Stimulated activated CD8-positive, alpha-beta memory T cell treated with anti-CD3 and anti-CD28 coated beads, Interleukin-4, amount 100 ng/mL, for 4 hours (primary cell): ENCODE measurements at places on chromosomes 4 and X.

DNA sequence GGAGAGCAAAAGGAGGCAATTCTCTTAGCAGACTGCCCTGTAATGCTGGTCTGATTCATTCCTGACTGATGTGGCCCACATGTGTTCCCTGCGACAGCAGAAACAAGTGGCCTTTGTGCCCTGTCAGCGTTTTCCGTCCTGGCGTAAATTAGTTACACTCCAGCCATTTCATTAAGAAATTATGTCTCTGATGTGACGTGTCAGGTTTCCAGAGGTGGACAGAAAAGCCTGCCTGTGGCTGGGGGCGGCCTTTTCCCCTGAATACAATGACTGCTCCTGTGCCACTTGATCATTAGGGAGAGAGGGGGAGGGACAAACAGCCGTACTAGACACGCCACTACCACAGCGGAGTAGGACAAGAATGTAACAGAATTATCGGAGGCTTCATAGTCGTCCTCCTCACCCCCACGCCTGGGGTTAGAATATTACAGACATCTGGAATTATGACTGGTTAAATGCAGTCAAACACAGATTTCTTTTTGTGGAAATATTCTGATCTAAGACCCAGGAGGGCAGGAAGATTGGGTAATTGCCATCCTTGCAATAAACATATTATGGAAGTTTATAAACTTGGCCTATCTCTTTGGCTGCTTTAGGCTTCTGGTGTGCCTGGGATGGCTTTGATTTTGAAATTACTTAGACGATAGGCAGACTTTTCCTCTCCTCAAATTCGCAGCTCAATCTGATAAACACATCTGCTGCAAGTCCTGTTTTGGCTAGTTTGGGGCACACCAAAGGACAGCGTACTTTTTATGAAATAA, 146.2 kb upstream of the BCOR start:
- no peak for DNase-seq

DNA sequence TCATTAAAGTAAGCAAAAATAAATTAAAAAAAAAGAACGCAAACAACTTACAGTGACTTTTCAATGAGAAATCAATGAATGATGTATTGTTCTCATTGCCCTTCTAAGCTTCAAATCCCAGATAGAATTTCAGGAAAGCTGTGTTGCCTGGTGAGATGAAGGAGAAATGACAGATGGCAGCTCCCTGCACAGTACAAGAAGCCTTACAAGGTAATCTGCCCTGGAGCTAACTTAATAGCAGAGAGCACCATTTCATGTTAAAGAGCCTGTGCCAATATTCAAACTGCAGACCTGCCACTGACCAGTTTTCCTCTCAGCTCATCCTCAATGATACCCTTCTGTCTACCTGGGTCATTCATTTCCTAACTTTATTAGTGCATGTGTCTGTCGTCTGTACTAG, 54.0 kb downstream of the GC start:
- DNase-seq: no peak

- DNase-seq: no peak
Observed at GRCh38 chr4:11814758-11815157, 386.1 kb upstream of the HS3ST1 start.

DNA sequence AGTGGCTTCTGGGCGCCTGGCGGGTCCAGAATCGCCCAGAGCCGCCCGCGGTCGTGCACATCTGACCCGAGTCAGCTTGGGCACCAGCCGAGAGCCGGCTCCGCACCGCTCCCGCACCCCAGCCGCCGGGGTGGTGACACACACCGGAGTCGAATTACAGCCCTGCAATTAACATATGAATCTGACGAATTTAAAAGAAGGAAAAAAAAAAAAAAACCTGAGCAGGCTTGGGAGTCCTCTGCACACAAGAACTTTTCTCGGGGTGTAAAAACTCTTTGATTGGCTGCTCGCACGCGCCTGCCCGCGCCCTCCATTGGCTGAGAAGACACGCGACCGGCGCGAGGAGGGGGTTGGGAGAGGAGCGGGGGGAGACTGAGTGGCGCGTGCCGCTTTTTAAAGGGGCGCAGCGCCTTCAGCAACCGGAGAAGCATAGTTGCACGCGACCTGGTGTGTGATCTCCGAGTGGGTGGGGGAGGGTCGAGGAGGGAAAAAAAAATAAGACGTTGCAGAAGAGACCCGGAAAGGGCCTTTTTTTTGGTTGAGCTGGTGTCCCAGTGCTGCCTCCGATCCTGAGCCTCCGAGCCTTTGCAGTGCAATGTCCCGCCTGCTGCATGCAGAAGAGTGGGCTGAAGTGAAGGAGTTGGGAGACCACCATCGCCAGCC, at the start of gene ATOH1:
TSS of gene ATOH1 (plus strand) at position 422 of the 663 bp plus-strand sequence. CDS start at position 596, 174 bp downstream.
- no peak for DNase-seq

- no peak for DNase-seq
Observed at GRCh38 chrX:24232796-24233195, 81.1 kb downstream of the SUPT20HL2 start.

DNA sequence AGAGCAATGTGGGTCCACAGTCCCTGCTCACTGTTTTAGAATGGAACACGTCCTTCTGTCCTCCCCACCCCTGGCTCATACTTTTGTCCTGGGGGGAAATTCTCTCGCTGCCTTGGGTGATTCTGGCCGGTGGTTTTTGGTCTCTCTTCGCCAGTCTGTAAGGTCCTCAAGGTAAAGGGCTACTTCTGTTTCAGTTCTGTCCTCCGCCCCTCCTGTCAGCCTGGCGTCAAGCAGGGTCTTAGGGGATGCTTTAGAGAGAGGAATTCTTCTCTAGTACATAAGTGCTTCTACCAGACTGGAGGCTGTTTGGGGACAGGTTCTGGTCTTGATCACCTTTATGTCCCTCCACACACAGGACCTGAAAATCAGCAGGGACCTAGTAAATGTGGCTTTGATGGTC, 617 bp upstream of the MRFAP1L1 start:
- DNase-seq: no peak

- no peak for DNase-seq
Observed at GRCh38 chr4:16579866-16580265, 318.6 kb downstream of the LDB2 start.

- no peak for DNase-seq
Observed at GRCh38 chrX:1316527-1316926, 20.1 kb upstream of the IL3RA start.

GRCh38 chrX:1727531-1728027, 112.7 kb downstream of the ASMT start:
- DNase-seq: no peak

- DNase-seq: no peak
Observed at GRCh38 chrX:1598021-1598875, 6.8 kb downstream of the AKAP17A start.

DNA sequence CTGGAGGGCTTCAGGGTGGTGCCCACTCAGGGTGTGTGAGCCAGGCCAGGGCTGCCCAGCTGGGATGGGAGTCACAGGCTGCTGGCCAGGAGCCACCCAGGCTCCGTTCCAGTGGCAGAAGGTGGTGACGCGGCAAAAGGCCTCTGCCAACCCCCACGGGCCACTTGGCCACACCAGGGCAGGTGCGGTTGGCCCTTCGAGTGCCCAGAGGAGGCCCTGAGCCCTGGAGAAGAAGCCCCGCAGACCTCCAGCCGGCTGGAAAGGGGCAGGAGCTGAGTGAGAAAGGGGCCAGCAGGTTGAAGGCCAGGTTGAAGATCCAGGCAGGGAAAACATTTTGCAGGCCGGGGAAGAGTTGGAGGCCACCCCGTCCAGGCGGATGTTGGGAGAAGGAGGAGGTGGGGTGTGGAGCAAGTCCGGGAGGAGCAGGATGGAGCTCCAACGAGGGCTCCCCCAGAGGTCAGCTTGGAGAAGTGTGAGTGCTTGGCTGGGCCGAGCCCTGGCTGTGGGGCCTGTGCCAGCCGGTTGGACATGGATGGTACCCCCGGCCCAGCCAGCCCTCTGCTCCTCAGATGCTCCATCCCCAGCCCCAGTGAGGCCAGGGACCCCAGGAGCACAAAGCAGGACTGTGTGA, 2.8 kb upstream of the CPLX1 start:
- no peak for DNase-seq

DNA sequence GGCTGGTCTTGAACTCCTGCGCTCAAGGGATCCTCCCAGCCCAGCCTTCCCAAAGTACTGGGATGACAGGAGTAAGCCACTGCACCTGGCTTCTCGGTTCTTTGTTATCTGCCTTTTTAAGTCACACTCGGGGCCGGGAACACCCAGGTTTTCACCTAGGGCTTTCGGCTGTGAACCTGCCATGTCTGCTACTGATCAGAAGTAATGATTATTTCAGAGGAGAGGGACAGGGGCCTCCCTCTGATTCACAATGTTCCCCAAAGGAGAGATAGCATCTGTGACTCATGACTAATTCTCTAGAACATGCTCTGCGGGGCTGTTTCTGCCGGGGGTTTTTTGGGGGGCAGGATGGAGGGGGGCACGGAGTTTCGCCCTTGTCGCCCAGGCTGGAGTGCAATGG, 26.9 kb downstream of the CRLF2 start:
- no peak for DNase-seq

- DNase-seq: no peak
Observed at GRCh38 chrX:152926279-152926678, 28.4 kb downstream of the ZNF185 start.

GRCh38 chr4:83631066-83631465, 95.2 kb downstream of the GPAT3 start:
- DNase-seq: no peak

DNA sequence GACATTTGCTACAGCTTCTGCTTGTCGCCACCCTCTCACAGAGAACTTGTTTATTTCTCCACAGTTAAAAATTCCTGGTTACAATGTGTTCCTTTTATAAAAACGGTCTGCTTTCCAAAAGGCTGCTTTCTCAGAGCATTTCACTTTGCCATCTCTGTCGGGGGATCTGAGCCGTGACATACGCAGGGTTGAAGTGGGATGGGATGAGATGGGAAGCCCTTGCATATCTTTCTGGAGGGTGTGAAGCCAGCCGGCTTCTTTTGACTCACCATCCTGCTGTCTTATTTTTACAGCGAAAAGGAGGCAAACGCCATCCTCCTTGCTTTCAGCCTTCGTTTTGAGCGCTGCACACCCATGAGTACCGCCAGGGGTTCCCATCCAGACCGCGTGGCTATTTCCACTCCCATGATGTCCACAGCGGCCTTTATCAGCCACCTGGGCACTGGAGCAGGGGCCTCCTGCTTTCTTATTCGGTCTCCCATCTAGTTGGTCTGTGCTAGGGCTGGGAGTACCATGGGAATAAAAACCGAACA, 99.8 kb upstream of the GATB start:
- DNase-seq: no peak

DNA sequence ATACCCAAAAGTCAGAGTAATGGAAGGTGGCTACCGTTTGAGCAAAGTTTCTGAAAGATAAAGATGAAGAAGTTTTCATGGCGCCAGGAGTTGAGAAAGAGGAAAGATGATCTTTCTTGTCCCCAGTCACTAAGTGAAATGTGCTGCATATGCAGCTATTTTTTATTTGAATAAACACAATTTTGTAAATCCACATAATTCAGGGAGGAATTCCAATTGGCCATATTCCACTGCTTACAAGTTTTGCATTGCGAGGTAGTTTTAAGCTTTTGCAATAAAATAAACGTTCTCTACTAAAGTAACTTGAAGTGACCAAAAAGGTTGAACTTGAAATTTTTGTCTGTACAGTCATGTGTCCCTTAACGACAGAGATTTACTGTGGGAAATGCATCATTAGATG, 139.3 kb upstream of the VCX2 start:
- DNase-seq: no peak

DNA sequence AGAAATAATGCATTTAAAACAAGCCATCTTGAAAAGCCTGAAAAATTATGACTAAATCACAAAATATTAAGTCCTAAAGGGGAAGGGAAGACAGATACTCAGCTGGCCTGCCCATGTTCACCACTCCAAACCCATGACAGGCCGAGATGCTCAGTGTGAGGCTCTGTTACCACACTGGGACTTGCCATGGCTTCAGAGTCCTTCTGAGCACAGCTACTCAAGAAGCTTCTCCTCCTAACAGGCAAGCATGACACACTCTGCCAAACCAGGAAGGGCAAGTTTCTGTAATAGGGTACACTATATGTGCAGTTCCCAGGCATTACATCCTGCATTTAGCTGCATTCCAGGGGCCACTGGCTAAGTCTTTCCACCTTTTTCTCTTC, 34.0 kb upstream of the CYBB start:
- DNase-seq: no peak

- no peak for DNase-seq
Observed at GRCh38 chrX:48531358-48531959, 8.1 kb upstream of the TBC1D25 start.

GRCh38 chr4:81492606-81493230, 21.0 kb upstream of the RASGEF1B start:
- no peak for DNase-seq
